DMS53 (cell line): ENCODE measurements at places on chromosomes 12 and 14.

- DNase-seq = no peak
Measured at GRCh38 chr12:77630344-77630743, 200.3 kb upstream of the NAV3 start.

- DNase-seq = no peak
Measured at GRCh38 chr12:87216436-87216835, 812.8 kb downstream of the C12orf50 start.

- no peak for DNase-seq
Measured at GRCh38 chr14:76938092-76938500, 90.4 kb downstream of the IRF2BPL start.

DNA sequence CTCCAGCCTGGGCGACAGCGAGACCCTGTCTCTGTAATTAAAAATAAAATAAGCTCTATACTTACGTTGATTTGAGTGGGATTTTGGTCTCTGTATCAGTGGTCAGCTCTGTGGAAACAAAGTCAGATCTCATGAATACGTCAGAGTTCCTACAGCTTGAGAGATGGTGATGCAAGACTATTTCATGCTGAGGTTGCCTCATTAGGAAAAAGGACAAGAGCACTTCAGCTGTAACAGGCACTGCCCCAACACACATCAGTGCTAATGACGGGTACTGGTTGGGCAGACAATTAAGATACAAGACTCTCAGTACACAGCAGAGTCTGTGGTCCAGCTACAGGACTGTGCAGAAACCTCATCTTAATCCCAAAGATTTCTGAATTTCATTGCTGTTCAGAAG is 246.4 kb upstream of the AMIGO2 start:
- DNase-seq = no peak

GRCh38 chr14:24508155-24508840 is at the start of gene CMA1:
Gene CMA1 (minus strand): TSS chr14:24508265. CDS start chr14:24508235, 30 bp downstream.
- DNase-seq = no peak
